ENCODE measurements at places on chromosomes 4 and X.

- no peak for DNase-seq
Measured at GRCh38 chr4:25811841-25812240, 50.9 kb downstream of the SEL1L3 start.

DNA sequence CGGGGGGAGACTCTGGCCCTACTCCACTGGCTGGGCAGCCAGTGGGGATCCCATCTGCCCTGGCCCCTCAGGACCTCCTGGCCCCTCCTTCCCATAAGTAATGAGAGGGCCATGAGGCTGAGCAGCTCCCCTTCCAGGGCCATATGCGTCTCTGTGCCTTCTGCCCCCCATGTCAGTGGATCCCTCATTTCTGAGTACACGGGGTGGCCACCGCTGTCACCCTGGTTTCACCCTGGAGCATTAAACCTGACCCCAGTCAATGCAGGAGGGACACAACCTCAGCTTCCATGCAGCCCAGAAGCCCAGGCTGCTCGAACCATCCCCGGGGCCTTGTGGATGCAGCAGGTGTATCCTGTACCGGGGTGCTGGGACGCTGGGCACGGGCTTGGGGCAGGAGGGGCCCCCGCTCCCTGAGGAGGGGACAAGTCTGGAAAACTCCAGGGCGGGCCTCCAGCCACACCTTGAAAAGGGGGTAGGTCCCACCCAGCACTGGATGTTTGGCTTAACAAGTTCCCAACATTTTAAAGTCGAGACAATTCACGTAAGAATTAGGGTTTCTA, 24.2 kb downstream of the ATP5ME start:
- no peak for DNase-seq

DNA sequence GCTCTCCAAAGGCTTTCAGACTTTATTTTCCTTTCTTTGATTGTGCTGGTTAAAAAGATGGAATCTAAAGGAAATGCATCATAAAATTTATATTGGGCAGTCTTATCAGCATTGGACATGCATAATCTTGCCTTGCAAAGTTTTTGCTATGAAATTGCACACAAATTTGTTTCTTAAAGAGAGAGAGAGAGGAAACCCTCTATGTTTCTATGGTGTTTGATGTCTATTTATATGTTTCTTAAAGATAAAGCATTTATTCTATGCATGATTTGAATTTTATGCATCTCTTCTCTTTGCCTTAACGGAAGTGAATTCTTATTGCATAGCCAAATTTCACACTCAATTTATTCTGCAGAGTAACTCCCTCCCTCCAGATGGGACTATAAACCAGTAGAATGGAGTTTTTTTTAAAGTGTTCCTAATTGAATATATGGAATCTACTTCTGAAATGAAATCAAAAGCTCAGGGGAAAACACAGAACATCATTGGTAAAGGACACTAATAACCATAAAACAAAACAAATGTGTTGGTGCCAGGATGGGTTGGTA, 83.5 kb upstream of the PPARGC1A start:
- DNase-seq = no peak

GRCh38 chr4:84498935-84499623, at the start of gene NKX6-1:
Gene NKX6-1, minus strand, starts transcription at chr4:84499292. Its CDS starts 1,064 bp downstream, at chr4:84498228.
- no peak for DNase-seq

DNA sequence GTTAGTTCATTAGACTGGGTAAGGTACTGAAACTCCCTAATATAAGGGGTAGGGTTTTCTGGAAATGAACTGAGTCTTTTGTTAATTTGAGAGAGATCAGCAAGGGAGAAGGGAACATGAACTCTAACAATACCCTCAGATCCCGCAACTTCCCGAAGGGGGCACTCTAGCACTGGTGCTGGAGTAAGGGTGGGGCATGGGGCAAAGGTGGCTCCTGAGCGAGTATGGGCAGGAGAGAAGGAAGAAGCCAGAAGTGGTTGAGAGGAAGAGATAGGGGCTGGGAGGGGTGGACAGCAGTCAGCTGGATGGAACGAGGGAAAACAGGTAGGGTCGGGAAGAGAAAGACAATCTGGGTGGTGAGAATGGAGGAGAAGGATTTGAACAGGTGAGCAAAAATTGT, 183.2 kb upstream of the MAGEE2 start:
- DNase-seq = no peak

- no peak for DNase-seq
Measured at GRCh38 chrX:149487292-149487691, 17.8 kb downstream of the IDS start.

DNA sequence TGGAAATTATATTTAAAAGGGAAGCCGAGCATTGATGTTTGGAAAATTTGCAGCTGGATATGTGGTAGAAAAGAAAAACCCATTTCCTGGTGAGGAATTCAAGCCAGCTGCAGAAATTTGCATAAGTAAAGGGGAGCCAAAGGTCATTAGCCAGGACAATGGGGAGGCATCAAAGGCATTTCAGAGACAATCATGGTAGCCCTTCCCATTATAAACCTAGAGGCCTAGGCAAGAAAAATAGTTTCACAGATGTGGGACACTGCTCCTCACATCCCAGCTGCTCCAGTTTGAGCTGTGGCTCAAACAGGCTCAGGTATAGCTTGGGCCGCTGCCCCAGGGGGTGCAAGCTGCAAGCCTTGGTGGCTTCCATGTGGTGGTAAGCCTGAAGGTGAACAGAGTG, 35.8 kb downstream of the NAP1L3 start:
- no peak for DNase-seq

GRCh38 chr4:109441862-109442458, 8.3 kb downstream of the SEC24B start:
- no peak for DNase-seq

- DNase-seq = no peak
Measured at GRCh38 chrX:44282753-44283152, 60.7 kb downstream of the EFHC2 start.

DNA sequence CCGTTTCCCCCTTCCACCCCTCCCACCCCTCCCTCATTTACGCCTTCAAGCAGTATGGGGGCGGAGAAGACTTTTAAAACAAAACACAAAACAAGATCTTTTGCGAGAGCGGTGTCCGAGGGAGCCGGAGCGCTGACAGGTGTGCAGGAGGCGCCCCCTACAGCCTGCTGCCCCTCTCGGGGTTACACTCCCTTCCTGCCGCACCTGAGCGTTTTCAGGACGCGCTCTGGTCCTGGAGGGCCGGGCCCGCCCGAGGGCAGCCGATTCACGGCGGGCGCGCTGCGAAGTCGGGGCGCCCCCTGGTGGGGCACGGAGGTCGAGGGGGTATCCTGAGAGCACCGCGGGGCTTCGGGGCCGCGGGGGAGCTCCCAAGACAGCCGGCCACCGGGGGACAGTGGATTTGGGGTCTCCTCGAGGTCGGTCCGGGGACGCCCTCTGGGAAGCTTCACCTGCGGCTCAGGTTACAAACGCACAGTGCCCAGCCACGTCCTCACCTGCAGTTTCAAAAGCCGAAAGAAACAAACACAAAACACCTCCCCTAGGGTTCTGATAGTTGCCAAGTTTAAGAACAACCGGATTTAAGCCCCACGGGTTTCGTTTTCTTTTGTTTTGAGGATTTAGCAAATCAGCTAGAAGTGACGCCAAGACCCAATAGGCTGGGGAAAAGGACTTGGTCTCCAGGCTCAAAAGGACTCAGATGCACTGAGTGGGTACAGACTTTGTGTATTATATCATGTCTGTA, 8.0 kb upstream of the NEUROG2 start:
- peak; percentile 89 for DNase-seq

- DNase-seq = peak; percentile 26
Measured at GRCh38 chr4:8129136-8129535, 29.5 kb downstream of the ABLIM2 start.

- DNase-seq = no peak
Measured at GRCh38 chr4:336099-336892, 1.3 kb upstream of the ZNF141 start.

DNA sequence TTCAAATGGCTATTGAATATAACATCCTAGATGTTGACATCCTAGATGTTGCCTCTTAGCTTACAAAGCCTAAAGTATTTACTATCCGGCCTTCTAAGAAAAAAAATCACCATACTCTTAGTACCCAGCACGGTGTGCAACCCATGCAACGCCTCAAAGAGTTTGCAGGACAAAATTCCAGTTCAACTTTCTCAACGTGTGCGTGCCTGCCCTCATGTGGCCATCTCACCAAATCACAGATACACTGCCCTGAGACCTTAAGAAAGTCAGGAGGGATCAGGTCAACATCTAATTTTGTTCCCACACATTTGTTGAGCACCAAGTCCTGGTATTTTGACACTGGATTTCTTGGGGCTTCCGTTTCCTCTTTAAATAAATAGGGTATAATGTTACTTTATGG, 68.3 kb downstream of the CRMP1 start:
- no peak for DNase-seq

GRCh38 chr4:174531486-174531885, 9.2 kb upstream of the HPGD start:
- DNase-seq = no peak

DNA sequence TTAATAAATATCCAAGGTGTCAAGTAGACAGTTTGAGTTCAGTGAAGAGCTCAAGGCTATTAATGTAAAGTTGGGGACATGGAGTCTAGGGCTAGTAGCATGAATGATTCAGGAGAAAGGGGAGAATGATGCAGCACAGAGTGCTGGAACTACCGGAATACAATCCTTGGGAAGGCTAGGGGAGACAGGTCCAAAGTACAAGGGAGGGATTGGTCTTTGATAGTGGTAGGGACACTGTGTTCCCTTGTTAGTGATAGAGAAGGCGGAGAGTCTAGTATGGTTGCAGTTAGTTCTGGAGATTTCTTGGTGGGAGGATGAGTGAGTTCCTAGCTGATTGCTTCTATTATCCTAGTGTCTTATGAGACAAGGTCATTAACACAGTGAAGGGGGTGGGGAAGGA, 8.7 kb downstream of the GCNA start:
- no peak for DNase-seq

DNA sequence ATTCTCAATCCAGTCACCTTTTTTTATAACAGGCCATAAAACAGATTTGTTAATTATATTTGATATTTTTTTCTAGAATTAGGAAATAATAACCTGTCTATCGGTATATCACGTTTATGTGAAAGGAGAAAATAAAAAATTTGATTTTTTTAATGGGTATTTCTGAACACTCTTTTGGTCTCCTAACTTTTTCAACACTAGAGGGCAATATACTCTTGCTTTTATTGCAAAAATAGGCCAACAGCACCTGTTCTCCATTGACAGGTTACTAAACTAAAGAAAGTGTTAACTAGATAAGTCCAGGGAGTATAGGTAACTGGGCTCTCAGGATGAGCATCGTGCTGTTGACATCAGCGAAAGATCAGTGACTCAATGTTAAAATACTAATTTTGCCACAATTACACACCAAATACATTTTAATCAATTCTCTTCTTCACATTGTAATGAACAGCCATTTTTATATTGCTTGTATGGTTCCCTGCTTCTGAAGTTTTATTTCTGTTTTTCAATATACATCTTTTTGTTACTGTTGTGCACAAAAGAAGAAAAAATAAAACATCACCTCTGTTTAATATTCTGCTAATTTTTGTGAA, 22.8 kb downstream of the NDST4 start:
- no peak for DNase-seq

- no peak for DNase-seq
Measured at GRCh38 chr4:78219825-78220224, 162.7 kb downstream of the FRAS1 start.

GRCh38 chr4:58669783-58670182, 1559.6 kb upstream of the IGFBP7 start:
- DNase-seq = no peak

DNA sequence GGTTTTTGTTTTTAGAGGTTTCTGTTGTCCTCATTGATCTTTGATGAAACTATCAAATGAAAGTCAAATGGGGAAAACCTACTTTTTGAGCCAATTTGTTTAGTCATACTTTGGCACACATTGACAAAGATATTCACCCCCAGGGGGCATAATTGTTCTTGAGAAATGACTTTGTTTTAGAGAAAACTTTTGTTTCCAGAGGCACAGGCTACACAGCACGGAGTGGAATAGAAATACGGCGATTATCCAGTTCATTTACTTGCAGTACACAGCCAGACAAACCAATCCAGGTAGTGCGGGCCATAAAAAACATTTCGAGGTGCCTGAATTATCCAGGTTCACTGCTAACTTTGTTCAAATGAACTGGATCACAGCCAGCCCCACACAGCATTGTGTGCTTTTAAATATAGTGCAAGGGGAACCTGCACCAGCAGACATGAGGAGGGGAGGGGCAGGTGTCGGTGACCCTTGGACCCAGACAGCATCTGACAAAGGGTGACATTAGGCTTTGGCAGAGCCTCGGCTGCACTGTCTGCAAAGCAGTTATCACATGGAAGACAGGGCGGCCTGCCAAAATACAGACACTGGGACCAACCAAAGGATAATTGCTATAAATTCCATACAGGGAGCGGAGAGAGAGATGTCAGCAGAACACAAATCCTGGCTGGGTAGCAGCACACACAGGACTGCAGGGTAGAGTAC, 179.6 kb upstream of the NOCT start:
- no peak for DNase-seq

- no peak for DNase-seq
Measured at GRCh38 chr4:184422378-184422777, 52.0 kb downstream of the IRF2 start.

DNA sequence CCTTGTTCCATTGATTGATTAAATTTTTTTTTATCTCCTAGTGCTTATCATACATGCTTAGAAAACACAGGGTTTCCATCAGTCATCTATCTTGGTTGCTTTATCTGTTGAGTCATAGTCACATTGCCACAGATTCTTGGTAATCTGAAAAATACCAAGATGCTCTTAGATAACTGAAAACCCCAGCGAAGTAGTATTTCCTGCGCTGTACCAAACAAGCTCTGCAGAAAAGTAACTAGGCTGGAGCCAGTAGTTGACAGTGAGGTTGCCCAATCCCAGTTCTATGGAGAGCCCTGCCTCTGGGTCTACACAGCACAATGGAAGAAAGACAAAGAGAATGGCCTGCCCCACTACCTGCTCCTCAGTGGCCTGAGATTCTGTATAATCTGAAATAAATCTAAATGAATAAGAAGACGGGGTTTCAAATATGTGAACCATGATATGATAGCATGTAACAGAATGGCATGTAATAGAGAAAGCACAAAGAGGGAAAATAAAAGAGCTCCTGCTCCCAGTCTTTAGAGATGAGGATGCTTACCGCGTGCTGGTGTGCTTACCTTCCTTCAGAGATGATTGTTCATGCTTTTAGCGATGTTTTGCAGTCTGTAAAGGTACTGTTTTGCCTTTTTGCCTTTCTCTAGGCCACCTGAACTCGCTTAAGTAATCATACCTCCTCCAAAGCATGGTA, 55.3 kb upstream of the RAPGEF2 start:
- no peak for DNase-seq

- DNase-seq = no peak
Measured at GRCh38 chr4:2497931-2498330, 29.0 kb downstream of the RNF4 start.

- no peak for DNase-seq
Measured at GRCh38 chrX:41475191-41475590, 28.0 kb downstream of the NYX start.
